ENCODE measurements at places on chromosomes 5 and 9.

DNA sequence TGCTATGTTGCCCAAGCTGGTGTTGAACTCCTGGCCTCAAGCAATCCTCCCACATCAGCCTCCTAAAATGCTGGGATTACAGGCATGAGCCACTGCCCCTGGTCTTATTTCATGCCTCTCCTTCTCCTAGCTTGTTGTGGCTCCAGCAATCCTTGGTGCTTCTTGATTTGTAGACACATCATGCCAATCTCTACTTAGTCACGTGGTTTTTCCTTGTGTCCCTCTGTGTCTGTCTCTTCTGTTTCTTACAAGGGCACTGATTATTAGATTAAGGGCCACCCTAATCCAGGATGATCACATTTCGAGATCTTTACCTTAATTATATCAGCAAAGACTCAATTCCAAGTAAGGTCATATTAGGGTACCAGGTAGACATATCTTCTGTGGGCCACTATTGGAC, 9.2 kb upstream of the IL31RA start:
- DNase-seq, result no peak

DNA sequence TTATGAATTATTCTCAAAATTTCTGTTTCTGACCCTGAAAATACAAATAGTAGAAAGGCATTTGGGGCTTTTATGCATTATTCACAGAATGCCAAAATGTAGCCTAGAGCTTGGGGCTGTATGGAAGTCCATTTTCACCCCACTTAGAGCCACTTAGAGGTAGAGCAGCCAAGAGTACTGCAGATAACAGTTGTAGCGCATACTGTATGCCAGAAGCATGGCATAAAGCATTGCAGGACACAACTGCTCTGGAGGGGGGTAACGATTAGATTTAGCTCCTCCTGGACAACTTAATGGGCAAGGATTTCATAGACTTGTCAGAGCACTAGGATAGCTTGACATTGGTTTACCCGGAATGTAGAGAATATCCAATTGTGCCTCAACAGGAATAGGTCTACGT, 15.7 kb downstream of the SLC31A1 start:
- no peak for DNase-seq

GRCh38 chr9:129414377-129414992, 206.4 kb downstream of the C9orf50 start:
- no peak for DNase-seq

DNA sequence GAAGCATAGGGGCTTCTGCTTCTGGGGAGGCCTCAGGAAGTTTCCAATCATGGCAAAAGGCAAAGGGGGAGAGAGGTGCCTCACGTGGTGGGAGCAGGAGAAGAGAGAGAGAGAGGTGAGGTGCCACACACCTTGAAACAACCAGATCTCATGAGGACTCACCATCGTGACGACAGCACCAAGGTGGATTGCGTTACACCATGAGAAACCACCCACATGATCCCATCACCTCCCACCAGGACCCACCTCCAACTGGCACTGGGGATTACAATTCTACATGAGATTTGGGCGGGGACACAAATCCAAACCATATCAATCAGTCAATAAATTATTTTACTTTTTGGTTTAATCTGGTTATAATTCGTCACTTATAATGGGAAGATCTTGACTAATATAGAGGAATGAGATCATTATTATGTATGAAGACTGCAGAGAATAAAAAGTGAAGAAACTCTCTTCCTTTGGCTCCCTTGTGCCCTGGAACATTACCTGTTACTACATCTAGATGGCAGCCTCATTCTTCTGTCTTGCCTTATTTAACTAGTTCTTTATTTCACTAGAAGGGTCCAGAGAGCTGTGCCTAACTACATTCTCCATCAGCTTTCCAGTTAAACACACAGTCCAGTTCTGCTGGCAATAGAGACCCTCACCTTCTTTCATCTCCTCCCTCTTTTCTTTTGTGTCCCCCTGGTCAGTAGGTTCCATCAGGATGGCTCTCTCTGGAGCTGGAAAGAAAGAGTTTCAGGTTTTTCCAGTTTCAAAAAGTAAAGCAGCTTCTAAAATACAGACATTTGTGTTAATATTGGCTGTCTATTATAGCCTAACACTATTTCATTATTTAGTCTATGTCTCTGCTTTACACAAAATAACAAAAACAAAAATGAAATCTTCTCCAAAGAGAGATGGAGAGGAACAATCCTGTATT, 21.7 kb upstream of the SPINK7 start:
- no peak for DNase-seq

DNA sequence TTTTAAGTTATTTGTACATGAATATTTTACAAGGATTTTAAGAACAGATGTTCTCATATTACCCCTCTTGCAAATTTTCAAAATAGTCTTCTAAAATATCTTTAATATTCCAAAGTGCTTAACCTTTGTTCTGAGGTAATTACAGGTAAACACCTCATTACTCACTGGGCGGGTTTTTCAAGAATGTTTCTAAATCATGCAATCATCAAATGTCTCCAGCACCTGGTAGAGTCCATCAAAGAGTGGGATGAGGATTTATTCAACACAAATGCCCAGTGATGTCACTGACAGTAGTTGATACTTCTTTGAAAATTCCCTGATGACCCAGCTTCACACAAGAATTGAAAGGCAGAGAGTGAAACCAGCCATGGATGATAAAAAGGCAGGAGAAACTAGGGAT, 114.4 kb downstream of the SEC61B start:
- DNase-seq, result no peak

- no peak for DNase-seq
Observed at GRCh38 chr5:6832994-6833393, 119.8 kb downstream of the TENT4A start.

DNA sequence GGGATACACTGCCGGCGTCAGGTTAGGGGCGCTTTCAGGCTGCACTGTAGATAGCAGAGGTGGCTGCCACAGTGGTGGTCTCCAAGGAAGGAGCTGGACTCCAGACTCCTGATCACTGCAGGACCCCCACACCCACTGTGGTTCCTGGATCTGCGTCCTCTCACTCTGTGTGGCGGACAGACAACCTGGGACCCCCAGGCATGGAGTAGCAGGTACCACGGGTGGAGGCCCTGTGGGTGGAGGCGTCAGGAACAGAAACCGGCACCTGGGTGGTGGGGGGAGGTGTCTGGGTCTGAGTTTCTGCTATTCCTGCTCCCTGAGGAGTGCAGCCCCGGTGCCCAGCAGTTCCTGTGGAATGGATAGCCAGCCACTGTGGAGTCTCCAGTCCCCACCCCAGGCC, 75.1 kb upstream of the PCAT7 start:
- no peak for DNase-seq

GRCh38 chr5:124528838-124529237, 217.6 kb downstream of the ZNF608 start:
- DNase-seq, result no peak

- DNase-seq, result no peak
Observed at GRCh38 chr5:139361835-139362429, 20.3 kb downstream of the PAIP2 start.

- no peak for DNase-seq
Observed at GRCh38 chr9:92439921-92440750, 15.9 kb upstream of the OMD start.

DNA sequence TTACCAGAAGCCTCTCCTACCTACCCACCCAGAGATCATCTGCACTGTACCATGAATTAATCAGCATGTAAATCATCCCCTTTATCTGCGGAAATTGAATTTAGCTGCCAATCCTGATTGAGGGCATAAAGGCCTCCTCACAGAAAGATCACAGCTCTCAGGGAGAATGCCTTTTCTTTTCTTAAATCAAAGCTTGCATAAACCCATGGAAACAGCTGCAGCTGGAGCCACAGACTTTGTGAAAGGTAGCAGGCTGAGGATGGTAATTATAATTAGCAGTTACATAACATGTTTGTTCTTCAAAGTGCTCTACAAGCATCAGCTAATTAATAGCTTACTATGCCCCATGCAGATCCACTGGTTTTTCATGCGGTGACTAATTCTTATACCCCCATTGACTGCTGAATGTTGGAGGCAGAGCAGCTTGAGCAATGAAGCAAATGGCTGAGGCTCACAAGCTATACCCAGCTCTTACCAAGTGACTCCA, 54.6 kb downstream of the SUSD1 start:
- DNase-seq, result no peak

DNA sequence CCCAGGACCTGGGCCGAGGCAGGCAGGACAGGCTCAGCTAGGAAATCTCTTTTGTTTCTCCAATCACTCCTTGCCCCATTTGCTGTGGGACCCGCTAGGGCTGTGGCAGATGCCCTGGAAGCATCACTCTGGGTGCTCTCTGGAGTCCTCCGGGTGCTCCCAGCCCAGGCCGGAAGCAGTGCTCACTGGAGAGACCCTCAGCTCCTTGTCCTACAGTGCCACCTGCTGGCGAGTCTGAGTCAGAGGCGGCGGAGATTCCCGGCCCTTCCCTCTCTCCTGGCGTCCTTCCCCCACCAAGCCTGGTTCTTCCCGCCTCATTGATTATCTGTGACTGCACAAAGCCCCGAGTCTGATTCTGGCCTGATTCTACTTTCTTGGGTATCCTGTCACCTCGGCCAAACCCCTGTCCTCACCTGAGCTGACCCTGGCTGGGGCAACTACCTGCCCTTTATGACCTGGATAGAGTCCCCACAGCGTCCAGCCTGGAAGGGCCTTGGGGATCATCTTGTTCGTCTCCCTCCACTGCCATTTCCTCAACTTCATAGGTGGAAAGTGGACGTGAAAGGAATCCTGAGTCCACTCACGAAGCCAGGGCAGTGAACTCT, 7.3 kb upstream of the BARHL1 start:
- no peak for DNase-seq

GRCh38 chr5:157602505-157602904, 26.9 kb upstream of the ADAM19 start:
- DNase-seq, result no peak

- DNase-seq, result no peak
Observed at GRCh38 chr9:69797675-69798074, 22.9 kb upstream of the CFAP95 start.

- no peak for DNase-seq
Observed at GRCh38 chr9:38621434-38622287, 1.3 kb upstream of the ANKRD18A start.

DNA sequence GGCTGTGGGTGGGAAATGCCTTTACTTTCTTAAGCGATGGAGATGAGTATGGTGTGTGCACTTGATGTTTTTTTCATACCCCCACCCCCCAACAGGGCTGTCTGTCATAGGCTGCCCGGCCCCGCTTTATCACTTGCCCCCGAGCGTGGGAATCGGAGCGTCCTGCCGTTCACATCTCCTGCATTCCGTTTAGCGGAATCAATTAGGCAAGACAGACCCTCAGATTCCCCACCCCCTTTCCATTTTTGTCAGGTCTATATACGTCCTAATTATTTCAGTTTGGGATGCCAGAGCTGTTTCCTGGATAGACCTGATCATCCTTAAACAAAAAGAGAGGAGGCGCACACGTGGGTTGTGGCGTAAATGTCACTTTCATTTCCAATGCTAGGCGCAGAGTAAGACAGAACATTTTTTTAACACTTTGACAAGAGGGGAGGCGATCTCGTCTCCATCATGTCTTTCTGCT, 217.2 kb downstream of the MEF2C start:
- DNase-seq, result no peak
